ENCODE measurements at places on chromosomes 11 and 22. TPM values are rescaled to one million over a fixed set of nuclear protein-coding genes. Genes with fewer than 3 reads are reported as not detected.

MMP7 gene
- polyA plus RNA-seq = 0.38 TPM

MUC5AC gene
- polyA plus RNA-seq = 0.06 TPM

GRCh38 chr11:66264914-66265313 is 3.5 kb upstream of the RAB1B start:
- DNase-seq = no peak

- no peak for DNase-seq
Observed at GRCh38 chr11:9222654-9223053, 42.5 kb downstream of the DENND5A start.

GRCh38 chr11:44826922-44827643 is 100.3 kb downstream of the TSPAN18 start:
- no peak for DNase-seq

DNA sequence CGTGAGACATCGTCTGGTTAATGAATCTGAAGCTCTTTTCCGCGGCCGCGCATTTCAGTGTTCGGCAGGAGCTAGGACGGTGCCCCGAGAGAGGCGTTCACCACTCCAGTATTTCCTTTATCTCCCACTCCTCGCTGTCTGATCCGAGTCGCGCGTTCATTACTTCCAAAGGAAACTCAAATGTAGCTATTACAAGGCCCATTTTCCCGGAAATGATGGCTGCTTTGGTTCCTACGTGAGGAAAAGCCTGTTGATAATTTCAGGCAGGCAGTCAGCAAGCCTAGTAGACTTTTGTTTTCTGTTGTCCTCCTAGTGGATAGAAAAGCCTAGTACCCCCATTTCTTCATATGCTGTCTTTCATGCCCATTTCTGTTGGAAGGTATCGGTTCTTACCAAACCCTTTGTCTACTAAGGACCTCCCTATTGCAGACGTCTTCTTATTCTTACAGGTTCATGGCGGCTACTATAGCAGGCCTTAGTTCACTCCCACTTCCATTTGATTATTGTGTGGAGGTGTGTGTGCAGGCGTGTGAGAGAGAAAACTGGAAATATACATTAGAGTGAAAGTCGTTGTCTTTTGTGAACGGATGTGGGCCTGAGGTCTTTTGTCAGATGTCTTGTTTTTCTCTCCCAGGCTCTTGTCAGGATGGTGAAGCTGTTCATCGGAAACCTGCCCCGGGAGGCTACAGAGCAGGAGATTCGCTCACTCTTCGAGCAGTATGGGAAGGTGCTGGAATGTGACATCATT is 737 bp downstream of the RBM4 start:
- peak; percentile 49 for DNase-seq

GRCh38 chr11:114821621-114822412 is 143.5 kb downstream of the NXPE2 start:
- DNase-seq = no peak

MRGPRX4 gene
- not detected for polyA plus RNA-seq

DNA sequence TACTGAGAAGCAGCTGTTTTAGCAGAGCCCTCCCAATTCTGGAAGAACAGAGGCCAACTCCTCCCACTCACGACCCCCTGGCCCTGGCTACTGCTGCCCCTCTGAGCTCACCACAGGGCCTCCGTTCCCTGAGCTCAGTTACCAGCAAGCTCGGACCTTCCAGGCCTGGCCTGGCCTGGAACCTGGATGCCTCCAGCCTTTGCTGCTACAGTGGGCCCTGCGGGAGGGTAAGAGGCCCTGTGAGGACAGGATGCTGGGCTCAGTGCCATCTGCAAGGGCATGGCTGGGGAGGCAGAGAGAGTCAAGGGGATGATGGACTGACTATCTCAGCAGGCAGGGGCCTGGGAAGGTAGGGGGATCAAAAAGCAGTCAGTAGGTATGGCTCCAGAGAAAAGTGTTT is 209.9 kb upstream of the NCAM1 start:
- DNase-seq = no peak

RIC3 gene
- polyA plus RNA-seq = 1.9 TPM

Data from right lung (tissue), 10 donors.